Activated naive CD4-positive, alpha-beta T cell (primary cell): ENCODE measurements at places on chromosomes 11 and 22.
A peak's percentile ranks its signal among the peaks of the same experiment; 100 is the strongest.

DNA sequence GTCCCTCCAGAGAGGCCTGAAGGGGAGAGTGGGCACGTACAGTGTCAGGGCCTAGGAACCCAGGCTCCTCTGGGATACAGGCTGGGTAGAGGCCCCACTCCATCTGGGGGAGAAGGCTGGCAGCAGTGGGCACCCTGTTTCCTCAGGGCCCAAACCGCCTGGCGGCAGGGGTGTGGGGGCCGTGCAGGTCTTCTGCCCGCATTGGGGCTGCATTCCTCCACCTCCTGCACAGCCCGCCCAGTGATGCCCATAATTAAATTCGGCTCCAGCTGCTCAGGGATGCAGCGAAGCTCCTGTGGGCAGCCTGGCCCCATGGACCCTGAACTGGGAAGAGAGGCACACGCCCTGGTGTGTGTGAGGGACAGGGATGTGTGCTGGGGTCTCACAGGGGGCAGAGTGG lies 35.4 kb downstream of the KCNQ1OT1 start:
- DNase-seq = no peak

DNA sequence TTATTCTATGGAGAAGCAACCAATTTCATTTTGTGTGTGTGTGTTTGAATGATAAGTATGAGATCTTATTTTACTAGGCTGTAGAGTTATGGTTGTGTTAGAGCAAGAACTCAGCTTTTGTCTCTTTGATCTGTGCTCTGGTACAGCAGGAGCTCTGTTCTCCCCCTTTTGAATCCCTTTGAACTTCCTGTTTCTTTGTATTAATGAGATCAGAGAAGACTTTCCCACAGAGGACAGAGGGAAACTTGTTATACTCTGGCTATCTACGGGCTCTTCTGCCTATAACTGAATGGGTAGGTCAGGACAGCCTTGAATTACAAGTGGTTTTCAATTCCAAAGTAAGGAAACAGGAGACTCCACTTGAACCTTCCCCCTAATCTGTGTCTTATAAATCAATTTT lies 1015.0 kb upstream of the RAG2 start:
- no peak for DNase-seq

DNA sequence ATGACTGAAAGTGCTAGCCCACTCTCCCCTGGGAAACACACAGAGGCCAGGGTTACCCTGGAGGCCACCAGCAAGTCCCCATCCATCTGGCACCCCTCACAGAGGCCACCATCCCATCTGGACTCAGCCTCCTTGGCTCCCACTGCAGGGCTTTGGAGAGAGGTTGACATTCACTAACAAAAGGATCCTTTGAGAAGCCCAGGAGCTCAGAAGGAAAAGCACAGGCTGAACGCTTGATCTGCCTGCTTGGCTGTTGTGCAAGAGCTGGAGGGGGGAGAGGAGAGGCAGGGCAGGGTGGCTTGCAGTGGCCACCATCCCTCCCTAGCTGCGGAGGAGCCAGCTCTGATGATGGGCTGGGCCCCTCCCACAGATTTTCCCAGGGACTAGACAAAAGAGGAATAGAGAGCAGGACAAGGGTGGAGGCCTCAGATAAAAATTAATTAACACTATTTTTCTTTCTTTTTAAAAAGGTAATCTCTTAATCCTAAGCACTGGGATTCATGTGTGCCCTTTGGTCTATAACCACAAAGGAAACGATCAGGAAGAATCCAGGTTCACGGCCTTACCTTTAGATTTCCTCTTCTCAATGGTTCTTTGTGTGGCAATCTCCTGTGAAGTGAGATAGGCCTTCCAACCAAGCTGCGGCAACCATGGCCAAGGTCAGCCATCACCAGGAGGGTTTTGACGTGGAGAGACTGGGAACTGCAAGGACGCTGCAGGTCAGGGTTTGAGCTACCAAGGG lies 154.7 kb downstream of the BARX2 start:
- DNase-seq = no peak

DNA sequence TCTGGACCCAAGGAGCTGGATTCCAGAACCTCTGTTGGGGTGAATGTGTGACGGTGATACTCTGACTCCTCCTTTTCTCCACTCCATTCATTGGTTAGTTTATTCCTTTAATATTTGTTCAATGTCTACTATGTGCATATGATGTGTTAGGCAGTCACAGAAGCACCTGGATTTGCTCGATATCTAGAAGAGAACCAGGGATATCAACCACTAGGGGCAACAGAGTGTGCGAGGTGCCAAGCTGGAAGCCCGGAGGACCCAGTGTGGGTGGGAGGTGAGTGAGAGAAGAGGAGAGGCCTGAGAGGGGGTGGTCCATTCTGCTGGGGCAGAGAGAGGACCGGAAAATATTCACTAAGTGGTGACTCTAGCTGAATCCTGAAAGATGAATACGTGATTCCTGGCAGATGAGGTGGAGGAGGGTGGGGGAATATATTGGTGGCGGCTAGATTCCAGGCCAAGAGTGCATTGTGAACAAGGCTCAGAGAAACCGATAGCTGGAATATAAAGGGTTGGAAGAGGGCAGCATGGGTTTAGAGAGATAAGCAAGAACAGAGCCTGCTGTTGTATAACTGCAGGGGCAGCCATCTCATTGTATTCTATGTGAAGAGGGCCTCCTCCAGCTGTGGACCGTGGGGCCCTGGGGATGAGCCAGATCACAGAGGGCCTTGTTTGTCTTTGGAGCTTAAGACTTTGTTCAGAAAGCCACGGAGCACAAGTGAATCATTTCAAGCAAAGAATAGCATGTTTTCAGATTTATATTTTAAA lies 6.9 kb upstream of the TIMP3 start:
- no peak for DNase-seq

GRCh38 chr11:57604296-57605027 lies 7.0 kb downstream of the SERPING1 start:
- DNase-seq = no peak

DNA sequence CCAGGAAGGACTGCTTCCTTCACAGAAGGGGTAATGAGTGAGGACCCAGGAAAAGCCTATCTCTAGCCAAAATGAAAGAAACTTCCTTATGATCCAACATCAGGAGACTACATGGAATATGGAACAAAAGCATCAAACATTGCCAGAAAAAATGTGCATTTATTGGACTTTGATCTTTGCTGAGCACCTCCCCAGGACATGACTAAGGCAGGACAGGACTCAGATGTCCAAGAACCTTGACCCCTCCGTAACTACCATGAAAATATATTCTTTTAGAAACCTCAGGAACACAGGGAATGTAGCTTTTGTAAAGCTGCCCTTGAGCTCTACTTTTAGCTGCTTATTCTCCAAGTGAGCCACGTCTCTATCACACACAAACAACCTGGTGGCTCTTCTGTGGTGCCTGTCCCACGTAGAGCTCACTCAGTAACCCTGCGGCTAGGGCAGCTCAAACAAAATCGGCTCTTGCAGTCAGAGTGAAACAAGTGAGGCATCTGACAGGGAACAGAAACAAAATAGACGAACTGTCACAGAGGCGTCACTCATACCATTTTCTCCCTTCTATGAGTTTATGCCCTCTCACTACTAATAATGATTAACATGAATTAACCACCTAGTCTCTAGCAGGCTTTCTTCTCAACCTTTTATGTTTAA lies 471.5 kb upstream of the API5 start:
- no peak for DNase-seq

- DNase-seq = peak; percentile 69
These were observed 587 bp downstream of the SLC25A22 start for GRCh38 chr11:797296-798092.

DNA sequence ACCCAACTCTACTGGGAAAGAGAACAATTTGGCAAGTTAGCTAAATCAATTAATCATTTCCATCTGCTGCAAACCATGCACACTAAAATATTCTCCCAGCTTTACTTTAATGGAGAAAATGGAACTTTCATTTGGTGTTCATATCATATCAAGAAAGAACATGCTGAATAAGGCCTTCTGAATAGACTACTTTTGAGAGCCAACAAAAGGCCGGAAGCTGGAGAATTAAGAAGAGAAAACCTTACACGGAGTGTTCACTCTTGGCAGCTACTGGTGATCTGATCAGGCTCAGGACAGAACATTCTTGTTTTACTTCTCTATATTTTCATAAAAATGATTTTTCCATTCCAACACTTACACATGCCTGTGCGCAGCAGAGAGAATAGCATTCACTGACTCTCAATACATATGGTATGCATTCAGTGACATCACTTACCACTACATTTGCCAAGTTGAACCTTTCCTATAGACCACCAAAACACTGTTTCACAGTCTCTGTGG lies 165.3 kb downstream of the TTC28 start:
- DNase-seq = no peak

GRCh38 chr11:36214976-36215692 lies 74.1 kb downstream of the COMMD9 start:
- DNase-seq = no peak

DNA sequence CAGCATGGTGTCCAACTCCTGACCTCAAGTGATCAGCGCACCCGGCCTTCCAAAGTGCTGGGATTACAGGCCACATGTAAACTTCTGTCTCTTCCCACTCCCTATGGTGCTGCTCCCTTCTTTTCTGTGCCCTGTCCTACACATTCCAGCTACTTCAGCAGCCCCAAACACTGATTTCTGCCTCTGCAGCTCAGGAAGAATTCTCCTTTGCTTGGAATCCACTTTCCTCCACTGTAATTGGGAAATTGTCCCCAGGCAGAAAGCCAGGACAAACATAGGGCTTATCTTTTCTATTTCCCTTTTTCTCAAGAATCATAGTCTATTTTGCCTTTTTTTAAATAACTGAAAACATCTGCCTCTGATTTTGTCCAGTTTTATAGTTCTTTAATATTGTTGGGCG lies 21.3 kb upstream of the DRG1 start:
- DNase-seq = no peak

DNA sequence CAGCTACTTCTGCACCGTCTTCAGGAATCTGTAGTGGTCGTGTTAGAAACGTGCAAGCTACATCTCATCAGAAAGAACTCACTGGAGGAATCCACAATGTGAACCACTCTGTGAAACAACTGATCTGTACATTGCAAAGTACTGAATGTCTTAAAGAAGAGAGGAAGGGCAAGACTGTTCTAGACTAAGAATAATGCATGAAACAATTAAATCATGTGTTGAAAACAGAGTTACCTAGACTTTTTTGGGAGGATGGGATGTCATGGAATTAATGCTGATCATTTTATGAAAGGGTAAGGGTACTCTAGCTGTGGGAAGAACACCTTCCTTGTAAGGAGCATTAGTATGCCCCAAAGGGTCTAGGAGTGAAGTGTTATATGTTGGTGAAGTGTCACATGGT lies 60.6 kb upstream of the YPEL1 start:
- DNase-seq = no peak

- no peak for DNase-seq
These were observed 1.0 kb downstream of the CCDC85B start for GRCh38 chr11:65891219-65892136.

DNA sequence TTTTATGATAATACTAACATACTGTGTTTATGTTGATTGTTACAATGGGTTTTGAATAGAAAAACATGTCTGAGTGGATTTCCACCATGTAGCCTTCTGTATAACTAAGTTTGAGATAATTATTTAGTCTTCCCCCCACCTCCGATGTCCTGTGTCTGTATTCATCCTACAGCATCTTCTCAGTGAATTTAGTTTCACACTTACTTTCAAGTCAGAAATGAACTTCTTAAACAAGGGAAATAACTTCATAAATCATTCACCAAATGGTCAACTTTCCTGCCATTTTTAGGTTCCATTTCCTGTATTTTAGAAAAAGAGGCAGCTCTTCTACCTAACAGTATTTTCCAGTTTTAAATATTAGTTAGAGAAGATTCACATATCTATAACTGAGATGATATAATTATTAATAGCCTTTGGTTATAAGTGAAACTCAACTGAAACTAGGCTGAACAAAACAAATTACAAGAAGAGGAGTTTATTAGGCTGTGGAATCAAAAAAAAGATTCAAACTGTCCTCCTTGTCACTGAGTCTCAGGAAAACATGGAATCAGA lies 3.5 kb downstream of the OR51B5 start:
- DNase-seq = no peak

DNA sequence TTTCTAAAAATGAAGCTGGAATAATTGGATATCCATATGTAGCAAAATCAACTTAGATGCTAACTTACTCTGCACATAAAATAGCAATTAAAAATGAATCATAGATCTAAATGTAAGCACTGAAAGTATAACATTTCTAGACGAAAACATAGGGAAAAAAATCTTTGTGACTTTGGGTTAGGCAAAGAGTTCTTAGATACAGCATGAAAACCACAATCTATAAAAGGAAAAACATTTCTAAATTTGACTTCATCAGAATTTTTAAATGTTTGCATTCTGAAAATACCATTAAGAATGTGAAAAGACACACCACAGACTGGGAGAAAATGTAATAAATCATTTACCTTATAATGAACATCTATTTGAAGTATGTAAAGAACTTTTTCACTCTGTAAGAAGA lies 128.8 kb downstream of the APIP start:
- no peak for DNase-seq

- DNase-seq = no peak
These were observed 10.5 kb downstream of the UCP2 start for GRCh38 chr11:73972187-73972586.

DNA sequence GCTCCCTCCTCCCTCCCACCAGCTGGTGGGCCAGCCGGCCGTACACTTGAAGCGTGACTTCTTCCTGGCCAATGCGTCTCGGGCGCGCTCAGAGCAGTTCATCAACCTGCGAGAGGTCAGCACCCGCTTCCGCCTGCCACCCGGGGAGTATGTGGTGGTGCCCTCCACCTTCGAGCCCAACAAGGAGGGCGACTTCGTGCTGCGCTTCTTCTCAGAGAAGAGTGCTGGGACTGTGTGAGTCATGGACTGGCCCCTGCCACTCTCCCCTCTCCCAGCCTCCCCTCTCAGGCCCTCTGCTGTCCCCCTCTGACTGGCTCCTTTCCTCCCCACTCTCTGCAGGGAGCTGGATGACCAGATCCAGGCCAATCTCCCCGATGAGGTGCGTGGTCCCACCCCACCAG lies 24.7 kb downstream of the CAPN1 start:
- no peak for DNase-seq

DNA sequence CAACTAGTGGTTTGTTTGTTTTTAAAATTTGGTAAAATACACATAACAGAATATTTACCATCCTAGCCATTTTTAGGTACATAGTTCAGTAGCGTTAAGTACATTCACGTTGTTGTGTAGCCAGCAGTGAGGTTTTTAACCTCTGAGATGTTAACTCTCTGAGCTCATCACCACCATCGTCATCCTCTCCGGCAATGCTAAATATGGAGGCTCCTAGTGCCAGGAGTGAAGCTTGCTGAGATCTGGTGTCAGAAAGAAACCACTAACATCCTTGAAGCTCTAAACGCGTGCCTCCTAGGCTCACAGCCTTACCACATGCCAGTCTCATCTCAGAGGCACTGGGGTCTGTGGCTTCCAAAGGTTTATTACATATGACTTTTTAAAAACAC lies 330.2 kb upstream of the B3GAT1 start:
- DNase-seq = no peak

GRCh38 chr11:125407046-125407445 lies 89.0 kb downstream of the FEZ1 start:
- DNase-seq = no peak
